Skeletal muscle cell (primary cell): ENCODE measurements at places on chromosomes 6 and 20.
A peak's percentile ranks its signal among the peaks of the same experiment; 100 is the strongest.

DNA sequence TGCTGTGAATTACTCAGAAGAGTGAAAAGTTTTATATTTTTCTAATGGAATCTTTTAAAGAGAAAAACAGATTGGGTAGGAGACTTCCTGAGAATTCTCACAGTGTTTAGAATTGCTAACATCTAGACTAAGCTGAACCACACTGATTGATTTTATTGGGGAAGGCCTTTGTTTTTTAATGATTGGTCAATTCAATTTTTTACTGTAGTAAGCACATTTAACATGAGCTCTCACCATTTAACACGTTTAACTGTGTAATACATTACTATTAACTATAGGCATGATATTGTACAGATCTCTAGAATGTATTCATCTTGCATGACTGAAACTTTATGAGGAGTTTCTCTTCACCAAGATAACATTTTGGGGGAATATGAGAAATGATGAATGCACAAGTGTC, 987.3 kb downstream of the PHF3 start:
- no peak for DNase-seq

DNA sequence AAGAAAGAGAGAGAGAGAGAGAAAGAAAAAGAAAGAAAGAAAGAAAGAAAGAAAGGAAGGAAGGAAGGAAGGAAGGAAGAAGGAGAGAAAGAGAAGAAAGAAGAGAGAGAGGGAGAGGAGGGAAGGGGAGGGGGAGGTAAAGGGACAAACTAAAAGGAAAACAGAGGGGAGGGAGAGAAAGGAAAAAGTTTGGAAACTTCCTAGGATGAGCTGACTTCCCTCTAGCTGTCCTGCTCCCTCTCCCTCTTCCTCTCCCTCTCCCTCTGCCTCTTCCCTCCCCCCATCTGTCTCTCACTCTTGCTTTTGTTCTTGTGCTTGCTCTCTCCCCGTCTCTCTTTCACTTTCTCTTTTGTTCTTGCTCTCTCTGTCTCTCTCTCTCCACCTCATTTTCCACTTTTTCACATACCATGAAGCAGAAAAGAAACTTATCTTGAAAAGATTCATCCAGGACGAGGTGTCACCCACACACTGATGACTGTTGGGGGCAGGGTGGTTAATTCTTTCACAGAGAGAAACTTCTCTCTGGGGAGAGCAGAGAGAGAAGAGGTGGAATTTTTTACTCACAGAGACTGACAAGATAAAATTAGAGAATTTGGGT, 56.4 kb upstream of the DUSP22 start:
- DNase-seq, result peak; percentile 42

GRCh38 chr6:40398810-40399477, 188.2 kb downstream of the LRFN2 start:
- DNase-seq, result no peak

GRCh38 chr20:55650657-55651360, 354.5 kb downstream of the CBLN4 start:
- no peak for DNase-seq

DNA sequence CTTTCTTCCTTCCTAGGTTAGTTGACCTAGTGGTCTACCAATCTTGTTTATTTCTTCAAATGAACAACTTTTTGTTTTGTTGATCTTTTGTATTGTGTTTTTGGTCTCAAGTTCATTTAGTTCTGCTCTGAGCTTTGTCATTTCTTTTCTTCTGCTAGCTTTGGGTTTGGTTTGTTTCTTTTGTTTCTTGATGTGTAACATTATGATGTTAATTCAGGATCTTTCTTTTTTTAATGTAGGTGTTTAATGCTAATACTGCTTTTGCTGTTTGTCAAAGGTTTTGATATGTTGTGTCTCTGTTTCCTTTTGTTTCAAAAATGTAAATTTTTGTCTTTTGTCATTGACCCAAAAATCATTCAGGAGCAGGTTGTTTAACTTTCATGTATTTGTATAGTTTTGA, 65.7 kb downstream of the ZC2HC1B start:
- DNase-seq, result no peak

DNA sequence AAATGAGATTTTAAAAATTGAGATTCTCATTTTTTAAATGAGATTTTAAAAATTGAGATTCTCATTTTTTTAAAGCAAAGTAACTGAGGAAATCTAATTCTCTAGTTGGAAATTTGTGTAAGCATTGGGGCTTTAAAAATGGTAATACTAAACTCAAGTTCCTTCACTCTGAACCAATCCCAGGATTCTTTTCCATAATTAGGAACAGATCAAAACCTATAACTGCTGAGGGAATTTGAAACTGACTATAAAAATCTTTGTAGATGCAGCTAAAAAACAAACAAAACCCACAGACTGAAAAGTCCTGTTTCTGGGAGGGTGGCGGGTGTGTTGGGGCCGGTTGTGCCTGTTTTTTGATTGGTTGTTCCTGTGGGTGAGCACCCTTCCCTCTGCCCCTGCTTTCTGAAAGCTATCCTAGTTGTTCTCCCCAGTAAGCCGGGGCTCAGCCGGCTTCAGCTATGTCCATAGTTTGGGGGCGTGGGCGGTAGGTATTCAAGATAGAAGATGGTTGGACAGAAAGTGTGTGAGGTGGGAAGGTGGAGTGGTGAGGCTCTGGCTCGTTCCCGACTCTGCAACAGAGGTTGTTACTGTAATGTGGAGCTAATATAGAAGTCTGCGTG, 49.3 kb downstream of the GFRA4 start:
- DNase-seq, result no peak

DNA sequence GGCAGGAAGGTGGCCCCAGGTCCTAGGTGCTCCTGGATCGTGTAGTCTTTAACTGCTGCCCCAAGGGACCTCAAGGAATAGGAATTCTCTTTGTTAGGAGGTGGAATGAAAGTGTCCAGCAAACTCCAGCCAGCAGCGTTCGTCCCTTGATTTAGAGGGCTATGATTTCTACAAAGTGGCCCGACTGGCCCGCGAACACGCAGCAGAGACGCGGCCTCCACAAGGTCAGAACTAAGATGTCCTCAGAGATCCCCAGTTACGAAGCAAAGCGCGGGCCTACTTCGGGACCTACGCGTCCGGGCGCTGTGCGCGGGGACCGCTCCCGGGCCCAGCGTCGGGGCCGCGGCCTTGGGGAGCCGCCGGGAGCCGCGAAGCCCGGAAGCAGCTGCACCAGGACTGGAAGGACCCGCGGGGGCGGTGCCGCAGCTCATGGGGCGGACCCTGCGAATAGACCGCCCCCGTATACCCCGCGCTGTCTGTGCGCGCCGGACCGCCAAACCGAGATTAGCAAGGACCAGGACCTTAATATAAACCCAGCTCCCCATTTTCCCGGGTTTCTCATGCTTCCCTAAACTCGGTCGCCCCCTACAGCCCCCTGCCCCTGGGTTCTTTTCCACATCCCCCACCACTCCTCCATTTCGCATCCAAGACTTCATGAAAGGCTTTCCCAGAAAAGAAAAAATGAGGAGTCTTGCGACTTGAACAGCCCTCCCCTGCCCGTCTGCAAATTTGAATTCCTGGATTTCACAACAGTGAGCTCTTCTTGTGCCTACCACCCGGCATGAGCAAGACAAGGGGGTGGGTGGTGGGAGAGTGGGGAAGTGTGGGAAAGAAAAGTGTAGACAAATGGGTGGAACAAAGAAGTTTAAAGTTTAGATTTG, at the start of gene C6orf47:
TSS of gene C6orf47 (minus strand) at position 398 of the 881 bp plus-strand sequence. CDS start 831 bp downstream, outside the sequence.
- peak; percentile 32 for DNase-seq

GRCh38 chr20:57914205-57914604, 204.4 kb upstream of the PMEPA1 start:
- DNase-seq, result no peak

- DNase-seq, result peak; percentile 71
These were observed 76.0 kb downstream of the MAN1A1 start for GRCh38 chr6:119273272-119274196.

DNA sequence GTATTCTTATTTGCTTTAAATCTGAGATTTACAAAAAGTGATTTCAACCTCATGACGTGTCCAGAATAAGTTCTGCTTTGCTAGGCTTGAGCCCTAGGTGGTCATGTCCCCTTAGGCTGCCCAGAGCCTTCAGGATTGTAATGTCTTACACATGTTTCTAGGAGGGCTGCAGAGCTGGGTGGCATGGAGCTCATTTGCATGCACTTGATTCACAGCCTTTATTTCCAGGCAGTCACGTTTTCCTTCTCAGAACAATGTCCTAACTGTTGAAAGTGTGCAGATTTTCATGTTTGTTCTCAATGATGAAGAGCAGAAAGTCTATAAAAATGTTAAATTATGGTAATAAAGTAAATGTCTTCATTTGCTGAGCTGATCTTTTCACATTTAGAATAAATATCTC, 448.6 kb upstream of the SOX4 start:
- no peak for DNase-seq

GRCh38 chr20:21214431-21214830, 88.5 kb downstream of the KIZ start:
- DNase-seq, result no peak

GRCh38 chr6:8539453-8539852, 104.1 kb upstream of the SLC35B3 start:
- DNase-seq, result no peak

DNA sequence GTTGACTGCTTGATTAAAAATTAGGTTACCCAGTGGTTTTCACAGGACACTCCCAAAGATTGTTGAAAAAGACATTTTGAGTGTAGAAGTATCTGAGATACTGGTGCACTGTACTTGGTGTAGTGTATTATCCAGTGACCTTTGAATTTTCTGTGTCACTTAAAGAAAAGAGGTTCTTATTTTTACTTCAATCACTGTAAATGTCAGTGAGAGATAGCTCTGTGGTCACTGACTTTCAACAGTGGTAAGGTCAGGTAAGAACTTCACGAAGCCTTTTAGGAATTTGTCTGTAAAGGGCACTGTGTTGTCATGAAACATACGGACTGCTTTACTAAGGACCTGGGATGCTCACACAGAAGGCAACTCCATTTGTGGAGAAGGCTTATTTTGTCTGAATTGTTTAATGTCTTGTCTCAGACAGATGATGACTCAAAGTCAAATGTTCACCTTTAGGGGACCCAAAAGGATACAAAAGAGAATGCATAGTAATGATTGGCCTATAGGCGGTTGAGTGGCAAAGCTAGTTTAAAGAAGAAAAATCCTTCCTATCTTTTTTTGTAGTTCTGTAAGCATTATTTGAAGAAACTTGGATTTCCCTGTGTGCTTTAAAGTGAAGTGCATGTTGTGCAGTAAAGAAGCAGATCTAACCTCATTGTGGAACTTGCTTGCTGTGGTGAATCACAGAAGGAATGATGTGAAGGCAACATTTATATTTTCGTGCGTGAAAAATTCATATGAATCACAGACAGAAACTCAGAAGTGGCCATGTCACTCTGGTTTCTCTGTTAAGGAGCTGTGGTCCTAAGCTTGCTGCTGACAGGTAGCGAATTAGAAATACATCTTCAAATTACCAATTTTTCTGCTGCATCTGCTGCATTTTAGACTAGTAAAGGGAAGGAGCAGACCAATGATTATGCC, 47.3 kb downstream of the ZFAND3 start:
- no peak for DNase-seq

DNA sequence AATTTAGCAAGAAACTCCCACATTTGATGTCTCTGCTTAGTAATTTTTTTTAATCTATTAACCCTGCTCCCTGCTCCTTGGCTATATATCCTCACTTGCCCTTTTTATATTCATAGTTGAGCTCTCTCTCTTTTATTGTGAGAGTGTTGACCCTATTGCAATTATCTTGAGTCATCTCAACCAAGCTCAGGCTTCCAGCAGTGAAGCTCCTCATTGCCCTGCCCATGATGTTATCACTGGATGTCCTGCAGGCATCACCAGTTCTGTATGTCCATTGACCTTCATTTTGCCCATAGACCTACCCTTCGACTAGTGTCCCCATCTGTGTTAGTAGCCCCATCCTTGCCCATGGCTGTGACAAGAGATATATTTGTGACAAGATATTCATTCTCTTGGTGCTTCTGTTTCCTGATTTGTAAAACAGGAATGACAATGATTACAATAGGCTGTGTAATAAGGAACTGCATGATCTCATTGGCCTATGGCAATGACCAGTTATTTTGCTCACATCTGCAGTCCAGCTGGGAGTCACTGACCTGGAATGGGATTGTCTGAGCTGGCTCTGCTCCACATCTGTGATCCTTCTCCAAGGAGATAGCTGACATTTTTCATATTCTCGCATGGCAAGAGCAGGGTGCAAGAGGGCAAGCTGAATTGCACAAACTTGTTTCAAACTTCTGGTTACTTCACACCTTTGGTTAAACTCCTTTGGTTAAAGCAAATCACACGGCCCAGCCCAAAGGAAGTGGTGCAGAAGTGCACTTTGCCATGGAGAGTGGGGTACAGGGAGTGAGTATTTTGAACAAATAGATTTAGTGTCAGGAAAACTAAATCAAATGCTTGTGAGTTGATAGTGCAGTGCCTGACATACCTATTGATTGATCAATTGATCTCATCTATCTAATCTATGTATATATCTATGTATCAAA, 47.7 kb upstream of the CST5 start:
- DNase-seq, result no peak

- DNase-seq, result peak; percentile 80
These were observed 61.2 kb upstream of the SUPT3H start for GRCh38 chr6:45438849-45439406.

GRCh38 chr6:89494131-89494793, 61.3 kb downstream of the ANKRD6 start:
- DNase-seq, result no peak

DNA sequence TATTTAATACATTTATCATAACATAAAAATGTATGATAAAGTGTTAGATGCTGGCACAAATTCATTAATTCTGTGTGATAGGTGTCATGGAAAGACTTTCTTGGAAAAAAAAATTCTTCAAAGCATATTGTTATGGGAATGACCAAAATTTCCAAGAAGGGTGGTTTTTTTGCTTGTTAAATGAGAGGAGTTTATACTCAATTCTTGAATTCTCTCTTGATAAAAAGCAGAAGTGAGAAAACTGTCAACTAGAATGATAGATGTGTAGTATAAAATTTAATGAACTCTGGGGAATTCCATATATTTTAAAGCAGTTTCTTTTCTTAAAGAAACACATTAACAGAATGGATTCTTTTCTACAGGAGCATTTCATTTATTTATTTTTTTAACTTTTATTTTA, 62.0 kb upstream of the SNAP91 start:
- DNase-seq, result no peak

DNA sequence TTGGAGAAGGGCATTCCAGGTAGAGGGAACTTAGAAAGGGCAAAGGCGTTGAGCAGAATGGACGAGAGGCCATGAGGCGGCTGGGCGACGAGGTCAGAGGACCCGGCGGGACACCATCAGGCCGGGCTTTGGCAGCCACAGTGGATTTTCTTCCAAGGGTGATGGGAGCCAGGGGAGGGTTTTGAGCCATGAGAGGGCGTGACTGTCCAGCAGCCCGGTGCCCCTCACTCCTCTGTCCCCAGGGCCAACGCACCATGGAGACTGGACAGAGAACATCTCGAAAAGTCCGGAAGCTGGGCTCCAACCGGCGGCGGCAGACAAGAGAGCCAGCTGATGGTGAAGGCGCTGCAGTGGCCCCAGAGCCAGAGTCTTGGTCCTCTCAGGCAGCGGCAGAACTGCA, 6.4 kb downstream of the RAB44 start:
- no peak for DNase-seq
